ENCODE measurements at places on chromosomes 6 and 20.

- no peaks in the 10 kb centered on the region for H3K27me3 ChIP-seq
- no peaks in the 10 kb centered on the region for H3K36me3 ChIP-seq
- peaks cover 20% of the 10 kb centered on the region for H3K4me1 ChIP-seq
- no peak overlapping the region for H3K27ac ChIP-seq
- no peak overlapping the region for H3K4me3 ChIP-seq
Measured at GRCh38 chr6:108920751-108921150, 72.5 kb downstream of the ARMC2 start.

GRCh38 chr6:118277631-118278030, 270.5 kb upstream of the PLN start:
- no peaks in the 10 kb centered on the region for H3K4me1 ChIP-seq
- H3K27me3 ChIP-seq = no peaks in the 10 kb centered on the region
- no peak overlapping the region for H3K4me3 ChIP-seq

- no peaks in the 10 kb centered on the region for H3K36me3 ChIP-seq
- no peaks in the 10 kb centered on the region for H3K27me3 ChIP-seq
- H3K27ac ChIP-seq = no peak overlapping the region
- no peak overlapping the region for H3K4me3 ChIP-seq
- DNase-seq = no peak
Measured at GRCh38 chr20:23118144-23118543, 32.0 kb upstream of the CD93 start.

GRCh38 chr6:144888621-144889020, 603.5 kb downstream of the UTRN start:
- H3K36me3 ChIP-seq = no peaks in the 10 kb centered on the region
- no peaks in the 10 kb centered on the region for H3K4me1 ChIP-seq
- DNase-seq = no peak
- no peak overlapping the region for H3K4me3 ChIP-seq
- no peaks in the 10 kb centered on the region for H3K27me3 ChIP-seq

- H3K27me3 ChIP-seq = no peaks in the 10 kb centered on the region
- no peaks in the 10 kb centered on the region for H3K4me1 ChIP-seq
- no peak overlapping the region for H3K27ac ChIP-seq
- H3K4me3 ChIP-seq = no peak overlapping the region
- DNase-seq = no peak
Measured at GRCh38 chr6:16781348-16782169, 20.3 kb upstream of the ATXN1 start.

- no peak overlapping the region for H3K4me3 ChIP-seq
- no peak overlapping the region for H3K27ac ChIP-seq
- H3K27me3 ChIP-seq = no peaks in the 10 kb centered on the region
- no peaks in the 10 kb centered on the region for H3K36me3 ChIP-seq
Measured at GRCh38 chr6:56572788-56573471, 69.8 kb downstream of the DST start.

- no peaks in the 10 kb centered on the region for H3K27me3 ChIP-seq
- no peak overlapping the region for H3K4me3 ChIP-seq
- no peaks in the 10 kb centered on the region for H3K36me3 ChIP-seq
- H3K4me1 ChIP-seq = no peaks in the 10 kb centered on the region
- DNase-seq = no peak
Measured at GRCh38 chr6:36349240-36349639, 12.6 kb upstream of the BNIP5 start.

DNA sequence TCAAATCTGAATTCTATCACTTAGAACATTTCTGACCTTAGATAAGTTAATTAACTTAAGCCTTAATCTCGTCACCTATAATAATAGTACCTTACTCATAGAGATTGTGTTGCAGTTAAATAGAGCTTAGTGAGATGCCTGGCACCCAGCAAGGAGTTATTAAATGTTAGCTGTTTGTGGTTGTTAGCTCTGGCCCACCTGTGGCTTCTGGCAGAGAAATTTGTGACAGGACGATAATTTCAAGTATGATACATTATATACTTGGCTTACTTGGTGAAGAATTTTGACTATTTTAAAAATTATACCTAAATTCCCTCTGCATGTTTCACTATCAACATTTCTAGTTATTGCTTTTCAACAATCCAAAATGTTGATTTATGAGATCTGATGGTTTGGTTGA, 102.9 kb upstream of the CEP162 start:
- no peaks in the 10 kb centered on the region for H3K36me3 ChIP-seq
- no peak for DNase-seq

- H3K27ac ChIP-seq = no peak overlapping the region
- peaks cover 32% of the 10 kb centered on the region for H3K4me1 ChIP-seq
- peaks cover 3% of the 10 kb centered on the region for H3K36me3 ChIP-seq
- no peaks in the 10 kb centered on the region for H3K27me3 ChIP-seq
- no peak overlapping the region for H3K4me3 ChIP-seq
Measured at GRCh38 chr6:13700232-13700631, 11.4 kb downstream of the RANBP9 start.

- no peaks in the 10 kb centered on the region for H3K4me1 ChIP-seq
- no peak overlapping the region for H3K27ac ChIP-seq
- no peak overlapping the region for H3K4me3 ChIP-seq
- no peaks in the 10 kb centered on the region for H3K36me3 ChIP-seq
Measured at GRCh38 chr6:154350293-154350692, 6.3 kb downstream of the IPCEF1 start.

DNA sequence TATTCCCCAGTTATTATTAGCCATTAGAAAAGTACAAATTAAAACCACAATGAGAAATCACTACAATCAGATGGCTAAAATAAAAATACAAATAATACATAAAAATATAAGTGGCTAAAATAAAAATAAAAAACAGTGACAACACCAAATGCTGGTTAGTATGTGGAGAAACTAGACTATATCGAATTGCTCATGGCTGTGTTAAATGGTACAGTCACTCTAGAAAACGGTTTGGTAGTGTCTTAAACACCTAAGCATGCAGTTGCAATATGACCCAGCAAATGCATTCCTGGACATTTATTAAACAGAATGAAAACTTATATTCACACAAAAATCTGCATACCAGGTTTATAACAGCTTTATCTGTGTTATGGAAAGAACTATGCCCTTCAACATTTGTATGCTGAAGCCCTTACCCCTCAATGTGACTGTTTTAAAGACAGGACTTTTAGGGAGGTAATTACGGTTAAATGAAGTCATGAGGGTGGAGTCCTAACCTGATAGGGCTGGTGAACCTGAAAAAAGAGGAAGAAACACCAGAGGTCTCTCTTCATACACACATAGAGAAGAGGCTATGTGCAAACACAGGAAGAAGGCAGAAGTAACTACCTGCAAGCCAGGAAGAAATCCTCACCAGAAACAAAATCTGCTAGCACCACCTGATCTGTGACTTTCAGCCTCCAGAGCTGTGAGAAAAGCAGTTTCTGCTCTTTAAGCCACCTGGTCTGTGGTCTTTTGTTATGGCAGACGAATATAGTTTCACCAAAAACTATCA, 84.9 kb downstream of the ASCC3 start:
- DNase-seq = no peak
- H3K4me1 ChIP-seq = no peaks in the 10 kb centered on the region
- H3K27me3 ChIP-seq = no peaks in the 10 kb centered on the region
- H3K4me3 ChIP-seq = no peak overlapping the region
- peaks cover 19% of the 10 kb centered on the region for H3K36me3 ChIP-seq

DNA sequence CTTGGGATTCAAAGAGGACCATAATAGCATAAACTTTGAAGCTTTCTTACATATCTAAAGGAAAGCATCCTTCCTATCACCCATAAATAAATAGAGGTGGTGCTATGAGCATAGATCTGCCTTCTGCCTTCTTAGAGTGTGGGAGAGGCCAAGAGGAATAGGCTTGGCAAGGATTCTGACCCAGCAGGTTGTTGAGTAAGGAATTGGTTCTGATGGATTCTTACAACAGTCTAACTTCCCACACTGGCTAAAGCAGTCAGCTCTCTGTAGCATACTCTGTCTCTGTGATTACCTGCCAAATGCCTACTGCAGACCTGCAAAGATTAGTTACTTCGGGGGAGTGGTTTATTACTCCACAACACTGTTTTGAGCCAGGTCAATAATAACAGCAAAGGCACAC, 198.0 kb upstream of the RAB32 start:
- no peaks in the 10 kb centered on the region for H3K4me1 ChIP-seq
- H3K36me3 ChIP-seq = no peaks in the 10 kb centered on the region
- DNase-seq = no peak
- H3K4me3 ChIP-seq = no peak overlapping the region

GRCh38 chr6:130128326-130128725, 94.4 kb downstream of the SAMD3 start:
- peaks cover 17% of the 10 kb centered on the region for H3K4me1 ChIP-seq
- H3K4me3 ChIP-seq = no peak overlapping the region
- DNase-seq = no peak
- no peaks in the 10 kb centered on the region for H3K27me3 ChIP-seq

- no peak for DNase-seq
- peaks cover 7% of the 10 kb centered on the region for H3K4me1 ChIP-seq
- no peak overlapping the region for H3K4me3 ChIP-seq
- no peaks in the 10 kb centered on the region for H3K36me3 ChIP-seq
Measured at GRCh38 chr6:37552267-37552666, 52.6 kb upstream of the CCDC167 start.

DNA sequence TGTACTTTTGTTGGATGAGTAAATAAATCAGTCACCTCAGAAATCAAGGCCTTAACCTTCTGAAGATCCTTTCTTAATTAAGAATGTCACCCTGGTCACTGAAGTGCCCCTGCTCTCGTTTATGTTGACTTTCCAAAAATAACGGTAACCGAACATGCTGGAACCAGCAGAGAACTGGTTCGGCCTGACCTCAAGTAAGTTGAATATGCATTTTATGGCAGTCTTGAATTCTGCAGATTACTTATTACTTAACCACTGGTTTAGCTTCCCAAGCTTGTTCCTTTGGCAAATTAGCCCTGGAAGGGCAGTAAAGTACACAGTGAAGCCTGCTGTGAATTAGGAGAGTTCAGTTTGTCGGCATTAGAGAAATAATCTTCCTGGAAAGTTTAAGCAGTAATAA, 12.2 kb downstream of the MAPRE1 start:
- H3K4me1 ChIP-seq = peaks cover 17% of the 10 kb centered on the region
- no peak overlapping the region for H3K4me3 ChIP-seq
- peaks cover 43% of the 10 kb centered on the region for H3K36me3 ChIP-seq
- H3K27ac ChIP-seq = no peak overlapping the region
- no peaks in the 10 kb centered on the region for H3K27me3 ChIP-seq
- no peak for DNase-seq

DNA sequence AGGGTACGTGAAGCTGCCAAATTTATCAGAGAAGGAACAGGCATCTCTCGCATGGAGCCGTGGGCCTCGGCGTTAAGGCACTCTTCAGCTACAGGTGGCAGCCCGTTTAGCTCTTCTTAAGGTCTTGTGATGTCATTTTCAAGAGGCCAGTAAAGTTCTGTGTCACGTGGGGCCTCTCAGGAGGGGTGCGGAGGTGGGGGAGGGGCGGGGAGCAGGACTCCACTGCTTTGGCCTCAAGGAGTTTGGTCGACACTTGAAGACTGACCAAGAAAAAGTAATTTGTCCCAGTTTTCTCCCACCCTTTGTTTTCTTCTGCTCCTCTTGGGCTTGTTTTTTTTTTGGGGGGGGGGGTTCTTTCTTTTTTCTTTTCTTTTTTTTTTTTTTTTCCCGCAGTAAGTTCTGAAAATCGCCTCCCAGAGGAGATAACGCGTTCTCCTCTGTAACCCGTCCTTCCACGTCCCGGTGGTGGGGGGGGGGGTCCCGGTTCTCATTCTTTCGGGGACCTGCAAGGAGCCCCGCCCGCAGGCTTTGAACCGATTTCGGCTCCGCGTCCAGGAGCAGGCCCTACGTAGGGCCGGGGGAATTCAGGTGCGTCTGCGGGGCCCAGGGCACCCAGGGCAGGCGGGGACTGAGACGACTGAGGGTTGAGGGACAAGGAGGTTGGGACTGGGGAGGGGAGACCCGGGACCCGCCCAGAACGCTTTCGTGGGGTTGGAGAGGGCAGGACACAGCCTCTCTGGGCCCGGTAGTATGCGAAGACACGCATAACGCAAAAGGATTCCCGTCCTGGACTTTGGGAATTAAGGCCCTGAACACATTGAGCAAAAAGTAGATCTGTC, 26.0 kb downstream of the GPX6 start:
- peaks cover 10% of the 10 kb centered on the region for H3K4me1 ChIP-seq
- DNase-seq = no peak
- no peak overlapping the region for H3K27ac ChIP-seq
- no peaks in the 10 kb centered on the region for H3K36me3 ChIP-seq
- H3K27me3 ChIP-seq = peaks cover 7% of the 10 kb centered on the region

- H3K4me1 ChIP-seq = no peaks in the 10 kb centered on the region
- H3K4me3 ChIP-seq = no peak overlapping the region
- no peak overlapping the region for H3K27ac ChIP-seq
- DNase-seq = no peak
- no peaks in the 10 kb centered on the region for H3K27me3 ChIP-seq
Measured at GRCh38 chr6:155894758-155895157, 439.1 kb upstream of the NOX3 start.

DNA sequence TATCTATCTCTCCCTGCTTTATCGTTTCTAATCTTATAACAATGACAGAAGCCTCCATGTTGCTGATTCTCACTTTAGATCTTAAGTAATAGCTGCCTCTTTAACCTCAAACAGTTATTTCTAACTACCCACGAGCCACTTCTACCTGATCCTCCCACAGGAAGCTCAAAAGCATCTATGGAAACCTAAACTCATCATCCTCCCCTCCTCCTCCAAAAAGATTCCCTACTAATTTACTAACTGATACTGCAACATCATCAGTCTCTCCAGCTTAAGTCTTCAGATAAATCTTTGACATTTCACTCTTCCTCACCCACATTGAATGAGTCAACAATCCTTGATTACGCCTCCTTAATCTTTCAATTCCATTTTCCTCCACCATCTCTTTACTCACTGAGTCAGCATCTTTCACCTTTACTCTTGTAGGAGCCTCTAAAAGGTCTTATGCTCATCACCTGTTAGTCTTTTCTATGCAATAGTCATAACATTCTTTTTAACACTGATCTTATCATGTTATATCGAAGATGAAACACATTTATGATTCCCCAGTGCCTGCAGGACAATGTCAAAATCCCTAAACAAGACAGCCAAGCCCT, 526.7 kb upstream of the CDH4 start:
- no peak overlapping the region for H3K4me3 ChIP-seq
- H3K36me3 ChIP-seq = no peaks in the 10 kb centered on the region
- H3K4me1 ChIP-seq = no peaks in the 10 kb centered on the region
- no peak overlapping the region for H3K27ac ChIP-seq
- DNase-seq = no peak
- H3K27me3 ChIP-seq = no peaks in the 10 kb centered on the region

Measured in effector memory CD4-positive, alpha-beta T cell (primary cell).